ENCODE measurements at places on chromosomes 4 and X.

DNA sequence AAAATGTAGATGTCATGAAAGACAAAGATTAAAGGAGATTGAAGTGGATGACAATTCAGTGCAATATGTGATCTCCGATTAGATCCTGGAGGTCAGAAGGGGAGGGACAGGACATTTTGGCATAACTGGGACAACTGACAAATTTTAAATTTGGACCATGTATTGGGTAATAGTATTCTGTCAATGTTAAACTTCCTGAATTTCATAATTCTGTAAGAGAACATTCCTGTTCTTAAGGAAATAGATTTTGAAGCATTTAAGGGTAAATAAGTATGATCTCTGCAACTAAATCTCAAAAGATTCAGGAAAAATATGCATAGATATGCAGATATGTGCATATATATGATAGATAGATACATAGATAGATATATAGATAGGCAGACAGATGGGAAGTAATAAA is 11.0 kb downstream of the ODAPH start:
- DNase-seq, result no peak

GRCh38 chrX:150575419-150575814 is 7.0 kb downstream of the MTM1 start:
- peak; percentile 54 for DNase-seq

GRCh38 chr4:71732706-71733105 is 51.2 kb downstream of the GC start:
- no peak for DNase-seq

- DNase-seq, result no peak
Measured at GRCh38 chr4:168353746-168354145, 35.2 kb upstream of the DDX60 start.

DNA sequence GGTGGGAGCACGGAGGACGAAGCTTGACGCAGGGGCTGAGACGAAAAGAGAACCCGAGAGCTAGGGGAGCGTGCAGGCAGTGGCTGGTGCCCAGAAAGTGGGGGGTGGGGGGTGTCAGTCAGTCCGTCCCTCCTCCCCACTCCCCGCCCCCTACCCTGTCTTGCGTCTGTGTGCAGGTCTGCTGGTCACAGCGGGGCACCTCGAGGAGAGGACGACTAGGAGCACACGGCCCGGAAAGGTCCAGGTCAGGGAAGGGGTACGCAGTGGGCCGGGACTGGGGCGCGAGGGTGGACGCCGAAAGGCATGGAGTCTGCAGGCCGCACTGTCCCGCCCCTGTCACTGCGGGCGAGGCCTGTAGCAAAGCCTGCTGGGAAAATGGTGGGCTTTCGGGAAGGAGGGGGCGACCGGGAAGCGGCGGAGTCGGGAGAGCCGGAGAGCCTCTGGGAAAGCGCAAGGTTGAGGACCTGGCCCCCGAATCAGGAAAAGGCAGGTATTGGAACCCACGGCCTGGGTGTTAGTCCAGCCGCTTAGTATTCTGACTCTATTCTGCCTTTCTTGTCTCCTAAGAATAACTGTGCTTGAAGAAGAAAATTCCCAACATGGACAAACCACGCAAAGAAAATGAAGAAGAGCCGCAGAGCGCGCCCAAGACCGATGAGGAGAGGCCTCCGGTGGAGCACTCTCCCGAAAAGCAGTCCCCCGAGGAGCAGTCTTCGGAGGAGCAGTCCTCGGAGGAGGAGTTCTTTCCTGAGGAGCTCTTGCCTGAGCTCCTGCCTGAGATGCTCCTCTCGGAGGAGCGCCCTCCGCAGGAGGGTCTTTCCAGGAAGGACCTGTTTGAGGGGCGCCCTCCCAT is 769 bp downstream of the TCEAL1 start:
- peak; percentile 19 for DNase-seq

DNA sequence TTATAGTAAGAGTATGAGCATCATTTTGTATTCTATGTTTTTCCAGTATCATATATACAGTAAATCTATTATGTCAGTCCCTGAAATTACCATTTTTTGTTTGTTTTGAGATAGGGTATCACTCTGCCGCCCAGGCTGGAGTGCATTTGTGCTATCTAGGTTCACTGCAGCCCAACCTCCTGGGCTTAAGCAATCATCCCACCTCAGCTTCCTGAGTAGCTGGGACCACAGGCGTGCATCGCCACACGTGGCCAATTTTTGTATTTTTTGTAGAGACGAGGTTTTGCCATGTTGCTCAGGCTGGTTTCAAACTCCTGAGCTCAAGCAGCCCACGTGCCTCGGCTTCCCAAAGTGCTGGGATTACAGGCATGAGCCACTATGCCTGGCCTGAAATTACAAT is 85.6 kb downstream of the ZNF330 start:
- no peak for DNase-seq

GRCh38 chr4:123661080-123661737 is 264.6 kb downstream of the SPRY1 start:
- peak; percentile 9 for DNase-seq

GRCh38 chr4:26748811-26749210 is 111.8 kb upstream of the STIM2 start:
- DNase-seq, result no peak

DNA sequence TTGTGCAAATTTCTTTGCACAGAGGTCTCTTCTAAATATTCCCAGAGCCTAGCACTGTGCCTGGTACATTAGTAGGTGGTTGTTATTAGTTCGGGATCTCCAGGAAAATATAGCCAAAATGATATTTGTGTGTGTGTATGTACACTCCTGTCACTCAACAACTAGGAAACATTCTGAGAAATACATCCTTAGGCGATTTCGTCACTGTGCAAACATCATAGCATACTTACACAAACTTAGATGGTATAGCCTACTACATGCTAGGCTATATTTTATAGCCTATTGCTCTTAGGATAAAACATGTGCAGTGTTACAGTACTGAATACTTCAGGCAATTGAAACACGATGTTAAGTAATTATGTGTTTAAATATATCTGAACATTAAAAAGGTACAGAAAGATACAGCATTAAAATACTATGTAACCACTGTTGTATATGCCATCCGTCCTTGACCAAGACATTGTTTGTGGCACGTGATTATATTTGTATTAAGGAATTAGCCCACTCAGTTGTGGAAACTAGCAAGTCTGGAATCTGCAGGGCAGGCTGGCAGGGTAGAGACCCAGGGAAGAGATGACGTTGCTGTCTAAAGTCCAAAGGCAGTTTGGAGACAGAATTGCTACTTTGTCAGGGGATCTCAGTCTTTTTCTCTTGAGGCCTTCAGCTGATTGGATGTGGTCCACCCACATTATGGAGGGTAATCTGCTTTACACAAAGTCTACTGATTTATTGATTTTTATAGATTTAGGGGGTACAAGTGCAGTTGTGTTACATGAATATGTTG is 106.9 kb downstream of the COL4A6 start:
- DNase-seq, result no peak

DNA sequence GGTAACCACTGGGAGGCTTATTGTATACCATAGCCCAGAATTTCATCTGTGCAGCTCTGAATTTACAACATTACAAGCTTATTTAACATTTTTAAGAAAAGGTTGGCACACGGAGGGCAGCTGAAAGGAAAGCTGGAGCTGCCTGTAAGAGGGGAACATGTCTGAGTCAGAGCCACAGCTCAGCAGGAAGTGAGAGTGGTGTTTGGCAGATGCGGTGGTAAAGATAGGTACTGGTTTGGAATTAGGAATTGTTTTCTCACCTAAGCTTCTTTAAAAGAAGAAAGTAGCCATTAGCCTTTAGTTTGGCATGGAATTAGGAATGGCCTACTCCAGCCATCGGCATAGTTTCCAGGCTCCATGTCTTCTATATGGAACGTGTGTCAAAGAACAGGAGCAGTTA is 172.5 kb upstream of the ANXA3 start:
- no peak for DNase-seq

GRCh38 chrX:1546691-1547251 is 9.8 kb upstream of the P2RY8 start:
- DNase-seq, result no peak

DNA sequence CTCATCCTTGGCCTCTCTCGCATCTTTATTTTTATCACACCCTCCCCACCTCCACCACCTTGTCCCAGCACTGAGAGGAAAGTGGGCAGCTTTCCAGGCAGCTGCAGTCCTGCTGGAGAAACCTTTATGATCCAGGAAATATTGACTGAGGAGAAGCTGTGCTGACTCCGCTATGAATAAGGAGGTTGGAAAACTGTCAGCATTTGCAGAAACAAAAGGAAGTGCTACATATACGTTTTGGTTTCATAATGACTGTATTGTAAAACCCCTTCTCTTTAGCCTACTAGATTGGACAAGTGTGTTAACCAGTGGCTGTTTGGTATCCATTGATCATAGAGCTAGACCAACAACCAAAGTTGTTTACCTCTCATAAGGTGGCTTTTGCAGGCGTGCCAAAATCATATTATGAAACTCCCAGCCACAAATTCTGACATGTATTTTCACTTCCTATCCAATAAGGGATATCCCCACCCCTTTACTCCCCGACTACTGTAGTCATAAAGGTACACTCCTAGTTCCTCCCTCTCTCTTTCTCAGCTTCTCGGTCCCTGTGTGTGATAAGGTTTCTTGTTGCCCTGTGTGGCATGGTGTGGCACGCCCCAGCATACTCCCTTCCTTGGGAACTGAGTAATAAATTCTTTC is 88.4 kb downstream of the GPR143 start:
- DNase-seq, result peak; percentile 30

DNA sequence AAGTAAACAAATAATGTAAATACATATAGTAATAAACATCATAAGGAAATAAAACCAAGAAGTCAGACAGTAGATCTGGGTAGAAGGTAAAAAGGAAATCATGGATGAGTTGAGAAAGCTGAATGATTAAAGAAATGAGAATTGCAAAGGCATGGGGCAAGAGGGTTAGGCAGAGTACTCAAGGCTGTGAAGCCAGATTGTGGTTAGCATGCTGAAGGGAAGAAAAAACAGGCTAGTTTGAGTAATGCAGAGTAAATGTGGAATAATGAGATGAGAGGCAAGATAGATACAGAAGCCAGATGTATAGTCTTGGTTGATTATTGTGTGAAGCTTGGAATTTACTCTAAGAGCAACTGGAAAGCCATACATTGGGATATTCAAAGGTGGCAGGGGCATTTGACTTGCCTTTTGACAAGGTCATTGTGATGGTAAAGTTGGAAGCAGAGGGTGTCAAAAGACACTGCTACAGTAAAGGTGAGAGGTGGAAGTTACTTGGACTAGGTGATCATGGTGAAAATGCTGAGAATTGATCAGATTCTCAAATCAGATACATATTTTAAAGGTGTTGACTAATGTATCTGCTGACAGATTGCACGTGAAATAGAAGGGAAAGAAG is 307.0 kb downstream of the FSTL5 start:
- no peak for DNase-seq

All from CD4-positive, alpha-beta T cell treated with Interleukin-12 subunit alpha and Interleukin-12 subunit beta, for 1 hour (primary cell).